ENCODE measurements at places on chromosomes 4 and X.

DNA sequence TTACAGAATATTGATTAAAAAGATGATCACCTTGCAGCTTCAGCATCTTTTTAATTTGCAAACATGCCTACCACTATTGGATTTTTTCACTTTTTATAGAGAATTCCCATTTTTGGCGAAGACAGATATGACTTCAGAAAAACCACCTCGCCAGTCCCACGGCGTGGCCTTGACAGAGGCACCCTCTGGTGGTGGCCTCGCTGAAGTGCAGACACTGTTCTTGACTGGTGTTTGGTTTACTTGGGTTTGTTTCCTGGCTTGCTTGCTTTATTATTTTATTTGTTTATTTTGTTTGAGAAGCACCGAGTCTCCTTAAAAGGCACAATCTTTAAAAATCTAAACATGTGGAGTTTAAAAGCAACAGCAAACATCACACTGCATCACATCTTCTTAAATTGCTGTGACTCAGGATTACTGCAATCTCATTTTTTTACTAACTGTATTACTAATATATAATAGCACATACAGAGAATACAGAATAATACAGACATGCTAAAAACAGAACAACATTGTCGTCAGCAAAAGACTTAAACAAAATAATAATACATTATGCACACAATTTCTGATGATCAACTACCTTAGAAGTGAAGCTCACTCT lies 13.1 kb upstream of the AMTN start:
- peak; percentile 9 for DNase-seq

DNA sequence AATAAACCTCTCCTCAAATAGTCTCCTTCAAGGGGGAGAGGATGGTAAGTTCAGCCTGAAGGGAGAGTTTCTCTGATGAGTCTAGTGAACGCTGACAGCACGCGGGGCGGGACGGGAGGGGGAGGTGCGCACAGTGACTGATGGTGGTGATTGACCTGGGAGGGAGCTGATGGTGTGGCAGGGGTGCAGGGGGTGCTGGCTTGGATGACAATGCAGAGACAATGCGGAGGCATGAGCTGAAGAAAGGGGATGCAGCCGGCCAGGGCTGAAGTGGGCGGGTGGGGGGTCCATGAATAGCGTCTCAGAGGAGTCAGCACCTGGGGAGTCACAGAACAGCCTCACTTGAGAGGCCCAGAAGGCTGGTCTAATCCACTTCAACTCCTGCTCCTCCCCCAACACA lies 142.5 kb upstream of the PJA1 start:
- no peak for DNase-seq

- DNase-seq = no peak
Observed at GRCh38 chr4:24476282-24476681, 108.1 kb downstream of the DHX15 start.

DNA sequence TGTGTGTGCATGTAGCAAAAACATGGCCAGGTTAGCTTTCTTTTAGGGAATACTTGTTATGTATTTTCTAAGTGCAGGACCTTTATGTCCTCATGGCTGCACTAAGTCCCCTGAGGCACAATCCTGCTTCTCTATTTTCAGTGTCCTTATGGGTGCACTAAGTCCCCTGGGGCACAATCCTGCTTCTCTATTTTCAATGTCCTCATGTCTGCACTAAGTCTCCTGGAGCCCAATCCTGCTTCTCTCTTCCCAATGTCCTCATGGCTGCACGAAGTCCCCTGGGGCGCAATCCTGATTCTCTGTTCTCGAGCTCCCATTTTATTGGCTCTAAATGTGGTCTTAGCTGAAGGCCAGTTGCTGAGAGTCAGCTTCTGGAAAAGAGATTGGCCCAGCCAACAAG lies 49.7 kb upstream of the GPRIN3 start:
- DNase-seq = no peak

GRCh38 chrX:17549107-17549651 lies 174.2 kb downstream of the NHS start:
- DNase-seq = no peak

DNA sequence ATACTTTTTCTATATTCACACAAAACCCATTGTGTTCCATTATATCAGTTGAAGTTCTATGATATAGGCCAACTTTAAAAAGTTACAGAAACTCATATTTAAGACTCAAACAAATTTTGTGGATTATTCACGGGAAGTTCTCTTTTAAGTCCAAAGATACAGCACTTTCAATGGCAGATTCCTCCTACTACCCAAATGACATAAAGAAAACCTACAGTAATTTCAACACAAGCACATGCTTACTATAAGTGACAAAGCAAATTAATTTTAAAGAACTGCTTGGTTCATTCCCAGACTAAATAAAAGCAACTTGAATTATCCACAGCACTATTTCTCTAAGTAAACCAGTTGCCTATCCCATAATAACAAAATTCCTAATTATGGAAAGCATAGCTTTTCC lies 4.1 kb downstream of the PPA2 start:
- no peak for DNase-seq

- no peak for DNase-seq
Observed at GRCh38 chrX:40077906-40078305, 19.9 kb downstream of the BCOR start.

DNA sequence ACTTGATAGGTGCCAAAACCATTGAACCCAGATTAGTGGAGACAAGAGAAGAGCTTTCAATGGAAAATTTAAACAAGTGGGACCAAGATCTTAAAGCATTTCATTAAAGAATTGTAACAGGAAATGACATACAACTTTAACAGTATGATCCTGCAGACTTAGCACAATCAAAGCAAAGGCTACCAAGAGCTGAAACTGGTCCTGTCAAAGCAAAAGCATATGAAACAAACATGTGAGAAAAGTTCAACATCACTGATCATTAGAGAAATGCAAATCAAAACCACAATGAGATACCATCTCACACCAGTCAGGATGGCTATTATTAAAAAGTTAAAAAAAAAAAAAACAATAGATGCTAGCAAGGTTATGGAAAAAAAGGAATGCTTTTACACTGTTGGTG lies 425.6 kb downstream of the IL1RAPL1 start:
- DNase-seq = no peak

- no peak for DNase-seq
Observed at GRCh38 chr4:77697860-77698590, 92.4 kb downstream of the CXCL13 start.

GRCh38 chr4:13535708-13536361 lies 8.5 kb downstream of the NKX3-2 start:
- DNase-seq = no peak

- DNase-seq = no peak
Observed at GRCh38 chr4:165874072-165874790, 1.2 kb downstream of the TLL1 start.

DNA sequence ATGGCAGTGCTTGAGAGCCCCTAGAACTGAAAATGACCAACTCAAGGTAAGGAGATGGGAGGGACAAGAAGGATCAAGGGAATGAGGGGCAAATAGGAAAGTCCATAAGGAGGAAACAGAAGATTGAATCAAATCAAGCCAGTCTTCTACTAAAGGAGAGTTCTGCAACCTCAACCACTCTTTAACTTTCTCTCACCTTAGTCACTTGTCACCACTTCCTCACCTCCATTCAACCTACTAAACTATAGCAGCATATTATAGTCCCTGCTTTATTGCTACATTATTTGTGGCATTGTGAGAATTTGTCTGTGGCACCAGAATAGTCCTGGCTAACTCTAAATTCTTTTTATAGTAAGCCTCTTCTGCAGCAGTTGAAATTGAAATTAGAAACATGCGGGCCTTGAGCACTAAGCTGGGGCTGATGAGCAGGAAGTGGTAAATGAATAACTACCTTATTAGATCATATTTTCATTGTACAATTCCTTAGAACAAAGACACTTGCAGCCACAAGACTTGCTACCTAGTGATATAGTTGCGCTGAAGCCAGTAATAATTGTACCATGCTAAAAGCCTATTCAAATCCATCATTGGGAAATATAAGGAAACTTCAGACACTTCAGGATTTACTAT lies 336.9 kb downstream of the ZNF674 start:
- DNase-seq = no peak

- no peak for DNase-seq
Observed at GRCh38 chr4:36533944-36534343, 252.5 kb downstream of the DTHD1 start.

- DNase-seq = no peak
Observed at GRCh38 chr4:48450740-48451139, 32.4 kb upstream of the SLC10A4 start.

DNA sequence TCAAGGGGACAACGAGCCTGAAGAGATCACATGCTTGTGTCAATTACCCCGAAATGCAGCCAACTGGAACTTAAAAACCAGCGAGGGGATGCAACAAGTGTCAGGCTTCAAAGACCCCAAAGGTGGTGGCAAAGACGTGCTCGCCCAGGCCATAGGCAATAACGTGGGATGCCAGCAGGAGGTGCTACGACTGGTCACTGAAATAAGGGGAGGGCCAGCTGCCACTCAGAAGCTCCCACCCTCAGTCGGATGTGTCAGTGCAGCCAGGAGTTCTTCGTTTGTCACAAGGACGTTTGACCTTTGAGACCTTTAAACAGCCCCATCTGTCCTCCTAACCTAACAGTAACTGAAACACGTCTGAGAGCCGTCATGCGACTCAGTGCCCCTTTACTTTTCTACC lies 556.8 kb upstream of the PCDH10 start:
- DNase-seq = no peak

DNA sequence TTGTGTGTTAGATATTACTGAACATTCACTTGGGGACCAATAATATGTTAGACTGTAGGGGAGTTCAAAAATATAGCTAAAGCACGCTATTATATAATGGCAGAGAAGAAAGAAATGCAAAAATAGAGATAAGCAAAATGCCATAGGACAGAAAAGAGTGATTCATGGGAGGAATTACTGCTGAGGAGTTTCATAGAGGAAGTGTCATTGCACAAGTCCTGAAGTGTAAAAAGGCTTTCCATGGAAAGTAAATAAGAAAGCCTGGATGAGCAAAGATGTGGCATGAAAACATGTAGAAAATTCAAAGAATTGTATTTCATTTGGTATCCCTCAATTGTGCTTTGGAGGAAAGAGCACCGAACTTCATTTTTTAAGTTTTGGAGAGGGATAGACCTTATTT lies 14.5 kb downstream of the HMGB2 start:
- DNase-seq = no peak

DNA sequence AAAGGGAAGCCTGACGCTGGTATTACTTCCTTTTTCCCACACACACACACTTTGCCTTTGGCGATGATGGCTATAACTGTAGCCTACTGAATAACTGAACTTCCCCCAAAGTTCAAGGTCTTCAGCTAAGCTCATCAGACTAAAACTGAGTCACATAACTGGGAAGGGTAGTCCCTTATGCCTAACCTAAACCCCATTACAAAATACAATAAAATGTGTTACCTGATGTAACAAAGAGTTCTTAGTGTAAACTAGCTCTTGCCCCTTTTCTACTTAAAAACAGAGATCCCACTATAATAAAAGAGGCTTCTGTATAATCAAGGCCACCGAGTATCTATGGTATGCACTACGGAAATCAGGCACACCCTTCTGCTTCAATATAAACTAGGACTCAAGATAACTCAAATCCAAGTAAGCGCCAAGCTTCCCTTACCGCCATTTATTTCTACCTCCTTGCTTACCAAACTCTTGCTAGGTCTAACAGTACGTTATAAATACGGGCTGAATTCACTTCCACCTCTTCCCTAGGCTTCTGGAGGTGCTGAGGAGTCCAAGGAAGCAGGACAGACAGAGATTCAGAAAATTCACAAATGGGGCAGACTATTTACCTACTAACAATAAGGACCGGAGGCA lies 2.4 kb downstream of the OTUD4 start:
- DNase-seq = no peak

GRCh38 chr4:92988301-92988700 lies 684.5 kb downstream of the GRID2 start:
- DNase-seq = no peak

- DNase-seq = no peak
Observed at GRCh38 chr4:8439168-8439567, 1.4 kb downstream of the ACOX3 start.

- no peak for DNase-seq
Observed at GRCh38 chrX:44494357-44494756, 48.3 kb downstream of the FUNDC1 start.

- DNase-seq = no peak
Observed at GRCh38 chrX:138485224-138485623, 226.3 kb downstream of the FGF13 start.

GRCh38 chr4:38856524-38857337 lies at the start of gene TLR6:
Gene TLR6, minus strand, starts transcription at chr4:38856817. Its CDS starts 27,344 bp downstream, at chr4:38829473.
- DNase-seq = peak; percentile 40

GRCh38 chr4:7590189-7590588 lies 155.5 kb upstream of the PSAPL1 start:
- no peak for DNase-seq

GRCh38 chr4:144565527-144566195 lies 80.3 kb upstream of the HHIP start:
- no peak for DNase-seq

DNA sequence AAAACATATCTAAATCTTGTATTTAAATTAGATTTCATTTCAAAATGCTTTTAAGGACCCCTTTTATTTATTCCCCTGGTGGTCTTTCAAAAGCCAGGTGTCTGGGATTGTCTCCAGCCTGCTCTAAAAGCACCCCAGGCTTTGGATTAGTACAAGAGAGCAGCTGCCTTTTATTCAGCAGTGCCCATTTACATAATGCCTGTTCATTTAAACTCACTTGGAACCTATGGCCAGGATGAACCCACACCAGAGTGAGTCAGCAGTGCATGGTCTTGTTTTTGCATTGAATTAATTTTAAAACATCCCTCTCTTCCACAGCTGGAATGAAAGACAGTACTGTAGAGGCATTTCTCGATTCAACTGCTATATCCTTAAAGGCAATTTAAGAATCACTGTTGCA lies 64.1 kb upstream of the TENM3 start:
- DNase-seq = no peak

DNA sequence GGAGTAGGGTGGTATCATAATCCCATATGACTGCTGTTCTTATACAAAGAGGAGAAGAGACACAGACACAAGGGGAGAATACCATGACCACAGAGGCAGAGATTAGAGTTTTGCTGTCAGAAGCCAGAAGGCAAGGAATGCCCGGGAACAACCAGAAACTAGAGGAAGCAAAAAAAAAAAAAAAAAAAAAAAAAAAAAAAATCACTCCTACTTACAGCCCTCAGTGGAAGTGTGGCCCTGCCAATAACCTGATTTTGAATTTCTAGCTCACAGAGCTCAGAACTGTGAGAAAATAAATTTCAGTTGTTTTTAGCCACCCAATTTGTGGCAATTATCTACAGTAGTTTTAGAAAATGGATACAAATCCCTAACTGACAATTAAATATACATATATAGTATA lies 30.4 kb upstream of the UBE2NL start:
- no peak for DNase-seq

- no peak for DNase-seq
Observed at GRCh38 chrX:41245641-41246040, 88.3 kb upstream of the DDX3X start.

GRCh38 chrX:108601276-108601675 lies 135.1 kb downstream of the IRS4 start:
- DNase-seq = no peak

GRCh38 chr4:102027961-102028360 lies 237.4 kb downstream of the BANK1 start:
- DNase-seq = no peak

- DNase-seq = no peak
Observed at GRCh38 chrX:137549073-137549472, 16.9 kb upstream of the ZIC3 start.
